ENCODE measurements at places on chromosomes 5 and 9.

DNA sequence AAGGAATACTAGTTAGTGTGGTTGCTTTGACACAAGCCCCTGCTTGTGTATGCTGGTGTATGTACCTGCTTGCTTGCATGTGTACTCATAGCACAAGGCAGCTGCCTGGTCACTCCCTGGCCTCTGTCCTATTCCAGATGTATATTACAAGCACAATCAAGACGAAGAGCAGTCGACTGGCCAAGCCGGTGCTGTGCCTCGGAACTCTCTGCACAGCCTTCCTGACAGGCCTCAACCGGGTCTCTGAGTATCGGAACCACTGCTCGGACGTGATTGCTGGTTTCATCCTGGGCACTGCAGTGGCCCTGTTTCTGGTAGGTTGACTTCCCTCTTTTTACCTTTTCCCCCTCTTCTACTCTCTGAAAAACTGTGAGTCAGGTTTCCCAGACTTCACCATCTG lies 72.1 kb downstream of the BAAT start:
- no peak for DNase-seq

DNA sequence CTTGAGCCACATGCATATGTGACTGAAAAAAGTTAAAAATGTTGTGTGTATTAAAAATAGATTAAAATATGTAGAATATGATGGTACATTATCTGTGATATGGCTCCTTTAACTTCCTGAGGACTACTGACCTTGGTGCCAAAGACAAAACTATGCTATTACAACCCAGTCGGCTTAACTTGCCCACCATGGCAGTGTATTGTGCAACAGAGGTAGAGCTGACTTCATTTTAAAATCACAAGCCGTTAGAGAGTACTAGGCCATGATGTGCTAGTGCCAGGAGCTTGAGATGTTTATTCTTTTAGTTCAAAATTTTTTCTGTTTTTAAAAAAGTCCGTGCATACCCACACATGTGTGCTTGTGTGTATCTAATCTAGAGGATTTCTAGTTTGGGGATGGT lies 46.3 kb downstream of the NAA35 start:
- no peak for DNase-seq

GRCh38 chr5:54073131-54073530 lies 237.2 kb downstream of the ARL15 start:
- DNase-seq = no peak

DNA sequence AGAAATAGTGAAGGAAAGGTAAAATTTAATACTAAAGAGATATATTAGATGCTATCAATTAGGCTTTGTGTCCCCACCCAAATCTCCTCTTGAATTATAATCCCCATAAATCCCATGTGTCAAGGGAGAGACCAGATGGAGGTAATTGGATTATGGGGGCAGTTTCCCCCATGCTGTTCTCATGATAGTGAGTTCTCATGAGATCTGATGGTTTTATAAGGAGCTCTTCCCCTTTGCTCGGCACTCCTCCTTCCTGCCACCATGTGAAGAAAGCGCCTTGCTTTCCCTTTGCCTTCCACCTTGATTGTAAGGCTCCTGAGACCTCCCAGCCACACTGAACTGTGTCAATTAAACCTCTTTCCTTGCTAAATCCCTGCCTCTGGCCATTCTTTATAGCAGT lies 697.0 kb upstream of the RGMB start:
- no peak for DNase-seq

DNA sequence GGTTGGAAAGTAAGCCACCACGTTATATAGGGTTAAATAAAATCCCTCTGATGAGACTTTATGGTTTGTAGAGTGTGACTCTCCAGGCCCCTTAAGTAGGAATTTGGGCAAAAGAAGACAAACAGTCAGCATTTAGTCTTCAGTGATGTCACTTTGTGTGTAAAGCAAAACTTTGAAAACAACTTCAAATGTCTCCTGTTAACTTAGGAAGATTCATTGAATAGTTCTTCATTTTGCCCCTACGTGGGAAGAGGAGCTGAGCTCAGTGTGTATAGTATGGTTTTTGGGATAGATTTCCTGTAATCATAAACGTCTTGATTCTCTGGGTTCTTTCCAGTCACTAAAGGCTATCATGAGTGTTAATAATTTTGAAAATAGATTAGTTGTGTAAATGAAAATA lies 101.3 kb downstream of the GADD45G start:
- no peak for DNase-seq

- DNase-seq = no peak
Measured at GRCh38 chr5:126267438-126267837, 155.8 kb upstream of the GRAMD2B start.

- DNase-seq = no peak
Measured at GRCh38 chr5:159021901-159022556, 77.7 kb downstream of the EBF1 start.

DNA sequence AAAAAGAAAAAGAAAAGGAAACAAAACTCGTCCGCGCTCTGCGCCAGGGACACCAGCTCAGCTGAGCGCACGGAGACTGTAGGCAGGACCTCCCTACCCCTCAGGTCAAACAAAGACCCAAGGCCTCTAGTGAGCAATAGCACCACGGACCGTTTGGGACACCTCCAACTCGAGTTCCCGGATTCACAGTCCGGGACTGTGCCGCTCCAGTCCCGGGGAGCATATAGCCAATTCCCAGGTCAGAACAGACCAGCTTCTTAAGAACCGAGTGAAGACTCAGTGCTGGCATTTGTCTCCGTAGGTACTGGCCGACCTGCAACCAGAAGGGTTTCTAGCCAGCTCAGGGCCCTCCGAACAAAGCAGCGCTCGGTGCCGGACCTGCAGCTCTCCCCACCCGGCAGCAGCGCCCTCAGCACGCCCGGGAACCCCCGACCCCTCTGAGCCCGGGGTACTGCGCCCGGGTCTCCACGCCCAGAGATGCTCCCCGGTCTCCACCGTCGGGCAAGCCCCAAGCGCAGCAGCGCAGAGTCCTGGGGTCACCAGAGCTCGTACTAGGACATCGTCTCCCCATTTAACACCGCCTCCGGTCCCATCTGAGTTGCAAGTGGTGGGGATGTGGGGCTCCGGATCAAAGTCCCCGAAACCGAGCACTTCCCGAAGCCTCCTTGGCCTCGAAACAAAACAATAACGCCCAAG lies 591 bp downstream of the ABCA1 start:
- no peak for DNase-seq
